ENCODE measurements at places on chromosomes 7 and 10.
A peak's percentile ranks its signal among the peaks of the same experiment; 100 is the strongest.

DNA sequence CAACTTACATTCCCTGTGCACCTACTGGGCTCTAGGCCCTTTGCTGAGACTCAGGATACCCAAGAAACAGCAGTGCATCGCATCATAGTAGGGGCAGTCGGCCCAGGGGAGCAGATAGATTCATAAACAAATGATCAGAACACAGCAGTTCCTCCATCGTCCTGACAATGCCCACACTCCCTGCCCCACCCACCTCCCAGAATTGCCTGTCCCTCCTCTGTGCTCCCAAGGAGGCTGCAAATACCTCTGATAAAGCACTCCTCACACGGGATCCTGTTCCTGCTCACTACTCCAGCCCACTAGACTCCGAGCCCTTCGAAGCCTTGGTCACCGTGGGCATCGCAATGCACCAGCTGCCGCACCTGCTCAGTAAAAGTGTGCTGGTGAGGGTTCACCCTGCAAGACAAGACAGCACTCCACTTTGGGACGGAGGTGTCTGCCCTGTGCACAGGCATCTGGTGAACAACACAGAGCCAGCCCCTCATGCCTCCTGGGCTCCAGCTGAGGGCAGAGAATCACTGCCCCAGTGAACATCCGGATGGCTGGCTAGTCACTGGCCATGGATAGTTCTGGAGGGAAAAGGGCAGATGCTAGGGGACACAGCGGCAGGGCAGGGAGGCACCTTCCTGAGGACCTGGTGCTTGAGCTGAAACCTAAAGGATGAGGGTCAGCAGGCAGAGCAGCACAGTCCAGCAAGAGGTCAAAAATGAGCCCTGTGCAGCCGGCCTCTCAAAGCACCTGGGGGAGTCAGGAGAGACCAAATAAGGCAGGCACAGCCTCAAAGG lies 60.7 kb downstream of the TNS3 start:
- no peak for DNase-seq

DNA sequence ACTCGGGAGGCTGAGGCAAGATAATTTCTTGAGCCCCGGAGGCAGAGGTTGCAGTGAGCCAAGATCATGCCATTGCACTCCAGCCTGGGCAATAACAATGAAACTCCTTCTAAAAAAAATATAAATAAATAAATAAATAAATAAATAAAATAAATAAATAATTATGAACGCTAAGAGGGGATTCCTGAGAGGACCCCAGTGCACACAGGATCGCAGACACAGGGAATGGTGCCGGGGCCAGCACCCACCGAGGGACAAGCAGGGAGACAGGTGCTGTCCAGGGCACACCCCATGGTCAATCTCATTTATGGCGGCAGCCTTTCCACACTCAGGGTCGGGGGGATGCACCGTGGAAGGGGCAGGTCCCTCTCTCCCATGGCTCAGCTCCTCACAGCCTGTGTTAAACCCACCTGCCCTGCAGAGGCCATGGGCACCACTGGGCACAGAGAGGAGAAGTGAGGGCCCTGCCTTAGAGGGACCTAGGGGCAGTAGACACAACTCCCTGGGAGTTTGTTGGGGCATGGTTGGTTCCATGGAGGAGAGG lies 2.2 kb upstream of the RAMP3 start:
- no peak for DNase-seq

GRCh38 chr7:47044625-47045024 lies 537.3 kb downstream of the TNS3 start:
- no peak for DNase-seq

DNA sequence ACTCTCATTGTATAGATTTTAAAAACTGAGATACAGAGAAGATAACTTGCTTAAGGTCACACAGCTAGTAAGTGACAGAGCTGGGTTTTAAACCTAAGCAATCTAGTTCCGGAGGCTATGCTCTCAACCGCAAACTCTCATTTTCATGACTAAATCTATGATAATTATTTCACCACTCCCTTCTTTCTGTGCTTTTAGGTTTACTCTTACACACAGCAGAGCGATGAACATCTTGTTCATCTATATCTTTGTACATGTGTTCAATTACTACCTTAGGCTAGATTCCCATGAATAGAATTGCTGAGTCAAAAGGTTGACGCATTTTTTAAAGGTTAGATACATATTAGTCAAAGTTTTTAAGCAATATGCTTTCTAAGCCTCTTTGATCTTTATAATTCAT lies 154.8 kb downstream of the CHN2 start:
- no peak for DNase-seq

GRCh38 chr7:36775676-36776075 lies 51.4 kb upstream of the AOAH start:
- no peak for DNase-seq

GRCh38 chr10:114685456-114685855 lies 27.4 kb upstream of the ABLIM1 start:
- DNase-seq = no peak

DNA sequence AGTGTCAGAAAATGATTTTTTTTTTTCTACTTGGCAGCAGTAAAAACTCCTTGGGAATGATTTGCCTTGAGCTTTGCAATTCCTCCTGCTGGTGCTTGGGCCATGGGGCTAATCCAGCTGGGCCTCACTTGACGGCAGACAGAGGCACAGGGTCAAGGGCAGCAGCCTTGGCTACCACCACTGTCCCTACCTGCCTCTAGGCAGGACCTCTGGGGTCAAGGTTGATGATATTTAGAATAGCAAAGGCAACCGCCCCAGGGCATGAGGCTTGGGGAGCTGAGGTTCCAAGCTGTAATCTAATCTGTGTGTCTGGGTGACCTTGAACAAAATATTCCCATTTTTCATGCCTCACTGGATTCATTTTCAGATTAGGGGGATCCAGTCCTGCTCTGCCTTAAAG lies 327.4 kb downstream of the PLXNA4 start:
- DNase-seq = no peak

GRCh38 chr10:69222157-69223027 lies 2.3 kb downstream of the HKDC1 start:
- DNase-seq = peak; percentile 55

DNA sequence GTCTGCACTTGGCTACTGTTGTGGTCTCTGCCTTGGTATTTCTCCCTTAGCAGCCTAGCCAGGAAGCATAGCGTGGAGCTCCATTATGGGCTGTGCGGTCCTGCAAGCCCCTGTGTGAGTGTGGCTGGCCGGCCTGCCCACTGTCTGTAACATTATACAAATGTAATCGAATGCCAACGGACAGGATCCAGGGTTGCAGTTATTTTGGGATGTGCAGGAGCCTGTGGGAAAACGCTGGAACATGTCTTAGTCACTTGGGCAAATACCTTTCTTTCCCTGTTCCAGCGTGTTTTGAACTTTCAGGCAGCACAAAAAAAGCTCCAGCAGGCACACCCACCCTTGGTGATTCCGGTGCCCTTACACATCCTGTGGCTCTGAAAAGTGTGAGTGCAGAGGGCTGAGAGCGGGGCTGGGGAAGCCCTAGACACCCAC lies 29.5 kb downstream of the BAG3 start:
- no peak for DNase-seq

DNA sequence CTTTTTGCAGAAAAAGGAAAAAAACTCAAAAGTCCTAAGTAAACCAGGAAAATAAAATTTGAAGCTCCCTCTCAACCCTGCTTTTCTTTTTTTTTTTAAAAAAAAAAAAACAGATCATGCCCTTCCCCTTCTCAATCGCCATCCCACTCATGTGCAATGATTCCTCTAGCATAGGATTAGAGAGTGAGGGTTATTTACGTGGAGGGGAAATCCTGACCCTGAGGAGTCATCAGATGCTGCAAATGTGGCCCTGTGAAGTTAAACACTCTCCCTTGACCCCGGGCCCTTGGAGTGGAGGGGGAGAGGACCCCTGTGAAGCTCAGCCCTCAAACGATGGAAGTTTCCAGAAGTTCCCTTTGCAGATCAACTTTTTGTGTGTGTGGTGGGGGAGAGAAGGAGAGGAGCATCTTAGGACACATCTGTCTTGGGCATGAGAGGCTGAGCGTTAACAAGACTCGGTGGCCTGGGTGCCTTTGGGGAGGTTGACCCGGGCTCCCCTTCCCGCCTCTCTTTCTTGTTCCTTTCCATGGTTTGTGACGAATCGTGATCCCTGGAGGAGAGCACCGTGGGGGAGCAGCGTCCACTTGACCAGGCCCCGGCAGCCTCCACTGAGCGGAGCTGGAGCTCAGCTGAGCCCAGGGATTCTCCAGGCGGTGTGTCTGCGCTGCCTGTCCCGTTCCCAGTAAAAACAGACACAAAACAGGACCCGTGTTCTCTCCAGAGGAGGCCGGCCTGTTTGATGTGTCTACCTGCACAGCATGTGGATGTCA lies 1.5 kb upstream of the SHH start:
- no peak for DNase-seq

DNA sequence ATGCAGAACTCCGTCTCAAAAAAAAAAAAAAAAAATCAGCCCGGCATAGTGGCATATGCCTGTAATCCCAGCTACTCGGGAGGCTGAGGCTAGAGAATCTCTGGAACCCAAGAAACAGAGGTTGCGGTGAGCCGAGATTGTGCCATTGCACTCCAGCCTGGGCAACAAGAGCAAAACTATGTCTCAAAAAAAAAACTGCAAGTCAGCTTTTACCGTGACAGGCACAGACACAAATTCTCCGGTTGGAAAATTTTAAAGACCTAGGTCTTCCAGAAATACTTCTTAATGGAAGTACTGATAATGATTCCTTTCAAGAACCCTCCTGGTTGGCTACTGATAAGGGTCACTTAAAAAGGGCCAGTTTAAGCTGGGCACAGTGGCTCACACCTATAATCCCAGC lies 19.4 kb upstream of the ARPC1B start:
- DNase-seq = no peak

GRCh38 chr10:33963729-33964128 lies 629.3 kb upstream of the NRP1 start:
- DNase-seq = no peak

DNA sequence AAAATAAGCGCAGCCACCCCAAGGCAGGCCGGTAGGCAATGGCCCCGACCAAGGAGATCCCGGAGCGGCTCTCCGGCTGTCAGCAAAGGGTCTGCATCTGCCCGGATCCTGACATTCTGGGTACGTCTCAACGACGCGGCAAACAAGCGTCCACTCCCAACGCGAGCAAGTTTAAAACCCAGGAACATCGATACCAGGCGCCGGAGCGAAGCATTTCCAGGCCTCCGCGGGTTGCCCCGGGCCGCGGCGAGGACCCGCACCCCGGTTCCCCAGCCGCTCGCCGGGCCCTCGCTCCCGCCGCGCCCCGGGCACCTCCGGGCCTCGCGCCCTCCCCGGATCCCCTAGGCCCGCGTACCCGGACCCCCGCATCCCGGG lies 453 bp downstream of the URGCP start:
- DNase-seq = peak; percentile 65

DNA sequence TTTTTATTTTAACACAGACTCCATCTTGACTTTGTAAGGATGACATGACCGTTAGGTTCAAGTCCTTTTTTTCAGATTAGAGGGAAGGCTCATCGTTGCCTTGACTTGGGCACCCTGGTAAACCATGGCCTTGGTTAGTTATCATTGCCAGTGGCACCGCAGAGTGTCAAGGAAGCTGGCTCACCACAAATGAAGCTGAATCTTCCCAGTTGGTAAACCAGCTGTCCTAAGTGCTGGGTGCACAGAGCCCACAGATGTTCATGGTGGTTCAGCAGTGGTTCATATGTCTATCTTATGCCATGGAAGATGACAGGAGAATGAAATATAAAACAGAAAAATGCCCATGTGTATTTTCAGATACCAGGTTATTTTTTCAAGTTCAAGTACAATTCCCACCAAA lies 273.6 kb downstream of the PLXDC2 start:
- DNase-seq = no peak

DNA sequence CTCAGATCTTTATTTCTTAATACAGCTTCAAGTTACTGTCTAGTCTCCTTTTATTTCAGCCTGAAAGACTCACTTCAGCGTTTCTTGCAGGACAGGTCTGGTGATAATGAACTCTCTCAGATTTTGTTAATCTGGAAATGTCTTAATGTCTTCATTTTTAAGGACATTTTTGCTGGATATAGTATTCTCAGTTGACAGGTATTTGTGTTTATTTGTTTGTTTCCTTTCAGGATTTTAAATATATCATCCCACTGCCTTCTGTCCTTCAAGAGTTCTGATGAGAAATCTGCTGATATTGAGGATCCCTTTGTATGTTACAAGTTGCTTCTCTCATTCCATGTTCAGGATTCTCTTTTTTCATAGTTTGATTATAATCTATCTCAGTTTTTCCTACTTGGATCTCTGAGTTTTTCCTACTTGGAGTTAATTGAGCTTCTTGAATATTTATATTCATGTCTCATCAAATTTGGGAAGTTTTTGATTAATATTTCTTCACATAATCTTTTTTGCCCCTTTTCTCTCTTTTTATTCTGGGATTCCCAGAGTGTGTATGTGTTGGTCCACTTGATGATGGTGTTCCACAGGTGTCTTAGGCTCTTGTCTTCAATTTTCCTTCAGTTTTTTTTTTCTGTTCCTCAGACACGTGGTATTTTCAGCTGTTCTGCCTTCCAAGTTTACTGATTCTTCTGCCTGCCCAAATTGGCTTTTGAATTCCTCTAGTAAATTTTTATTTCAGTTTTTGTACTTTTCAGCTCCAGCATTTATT lies 49.9 kb downstream of the PTEN start:
- DNase-seq = no peak

DNA sequence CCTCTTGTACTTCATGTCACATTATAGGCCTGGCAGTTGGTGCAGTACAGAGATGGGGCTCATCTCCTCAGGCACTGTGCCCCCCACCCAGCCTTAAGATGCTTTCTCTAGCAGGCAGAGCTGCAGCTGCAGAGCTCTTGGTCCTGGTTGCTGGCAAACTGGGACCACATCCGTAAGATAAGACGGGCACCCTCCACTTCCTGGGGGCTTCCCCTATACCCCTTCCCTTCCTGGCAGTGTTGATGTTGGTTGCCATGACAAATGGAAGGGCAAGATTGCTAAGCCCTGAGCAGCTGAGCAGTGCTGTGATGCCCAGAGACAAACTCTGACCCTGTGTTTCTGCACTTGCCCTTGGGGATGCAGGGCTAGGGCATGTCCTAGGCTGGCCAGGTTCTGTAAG lies 103.4 kb upstream of the ANLN start:
- DNase-seq = no peak

GRCh38 chr7:74365322-74366022 lies 76.3 kb downstream of the CLIP2 start:
- DNase-seq = peak; percentile 89

DNA sequence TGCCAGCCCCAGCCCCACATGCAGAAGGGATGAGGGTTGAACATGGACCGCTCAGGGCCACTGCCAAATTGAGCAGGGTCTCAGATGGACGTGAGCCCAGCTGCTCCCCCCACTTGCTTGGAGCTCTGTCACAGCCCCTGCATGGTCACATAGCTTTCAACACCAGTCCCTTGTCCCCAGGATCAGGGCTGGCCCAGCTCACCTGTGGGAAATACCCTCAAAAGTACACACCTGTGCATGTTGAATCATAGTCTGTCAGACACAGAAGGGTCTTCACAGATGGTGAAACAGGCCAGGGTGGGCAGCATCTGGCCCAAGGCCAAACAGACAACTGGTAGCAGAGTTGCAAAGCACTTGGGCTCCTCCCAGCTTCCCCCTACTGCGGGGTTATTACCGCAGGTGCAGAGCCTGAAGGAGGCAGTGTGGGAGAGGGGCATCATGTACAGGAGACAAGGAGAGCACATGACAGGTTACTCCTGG lies 77.6 kb upstream of the UNC5B start:
- DNase-seq = peak; percentile 3

All from AG20443 (cell line).